ENCODE measurements at places on chromosomes 16 and 17.

- DNase-seq: no peak
These were observed 29.4 kb upstream of the POLR3E start for GRCh38 chr16:22267764-22268163.

DNA sequence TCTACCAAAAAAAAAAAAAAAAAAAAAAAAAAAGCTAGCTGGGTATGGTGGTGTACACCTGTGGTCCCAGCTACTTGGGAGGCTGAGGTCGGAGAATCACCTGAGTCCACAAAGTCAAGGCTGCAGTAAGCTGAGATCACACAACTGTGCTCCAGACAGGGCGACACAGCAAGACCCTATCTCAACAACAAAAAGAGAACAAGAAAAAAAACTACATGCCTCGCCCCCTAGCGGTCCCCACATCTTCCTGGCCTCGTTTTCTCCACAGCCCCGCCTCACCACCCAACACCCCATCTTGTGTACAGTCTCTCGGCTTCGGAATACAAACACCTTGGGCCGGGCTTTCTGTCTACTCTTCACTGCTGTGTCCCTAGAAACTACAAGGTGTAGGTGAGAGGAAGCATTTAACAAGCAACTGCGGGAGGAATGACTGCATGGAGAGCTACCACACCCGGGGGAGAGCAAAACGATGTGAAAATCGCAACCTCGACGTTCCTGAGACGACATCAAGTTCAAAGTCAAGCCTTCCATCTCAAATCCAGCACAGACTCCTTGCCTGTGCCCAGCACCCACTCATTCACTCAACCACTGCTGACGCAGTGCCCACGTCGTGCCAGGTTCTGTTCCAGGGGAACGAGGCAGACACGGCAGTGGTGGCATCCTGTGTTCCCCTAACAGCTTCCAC, 9.0 kb downstream of the NTAN1 start:
- no peak for DNase-seq

DNA sequence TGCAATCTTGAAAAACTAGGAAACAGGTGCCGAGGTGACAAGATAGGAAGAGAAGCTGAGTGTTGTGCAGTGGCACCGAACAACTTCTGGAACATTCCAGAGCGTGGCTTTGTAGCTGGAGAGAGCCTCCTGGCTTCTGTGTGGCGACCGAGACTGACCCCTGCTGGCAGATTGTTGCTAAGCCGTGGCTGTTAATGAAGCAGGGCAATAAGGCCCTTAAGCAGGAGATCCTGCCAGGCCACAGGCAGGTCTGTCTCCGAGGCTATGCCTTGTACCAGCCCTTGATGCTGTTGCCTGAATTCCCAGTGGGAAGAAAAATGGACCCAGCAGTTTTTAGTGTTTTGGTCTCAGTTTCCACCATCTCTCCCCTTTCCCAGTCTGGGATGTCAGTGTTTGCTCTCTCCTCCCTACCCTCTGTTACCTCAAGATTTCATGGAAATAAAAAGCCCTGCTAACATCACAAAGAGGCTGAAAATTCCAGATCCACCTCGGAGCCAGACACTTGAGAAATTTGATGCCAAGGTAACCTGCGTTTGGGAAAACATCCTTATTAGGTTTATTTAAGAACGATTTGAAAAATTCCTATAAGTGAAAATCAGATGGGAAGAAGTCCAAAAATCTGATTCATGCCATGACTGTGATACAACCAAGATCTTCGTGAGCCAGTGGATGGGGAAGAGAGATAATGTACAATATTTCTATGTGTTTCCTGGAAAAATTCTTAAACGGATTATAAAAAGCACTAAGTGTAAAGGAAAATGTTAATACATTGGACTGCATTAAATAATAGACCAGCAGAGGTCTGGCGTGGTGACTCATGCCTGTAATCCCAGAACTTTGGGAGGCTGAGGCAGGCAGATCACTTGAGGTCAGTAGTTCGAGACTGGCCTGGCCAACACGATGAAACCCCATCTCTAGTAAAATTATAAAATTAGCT, 265.1 kb downstream of the PRKCA start:
- DNase-seq: peak; percentile 71

DNA sequence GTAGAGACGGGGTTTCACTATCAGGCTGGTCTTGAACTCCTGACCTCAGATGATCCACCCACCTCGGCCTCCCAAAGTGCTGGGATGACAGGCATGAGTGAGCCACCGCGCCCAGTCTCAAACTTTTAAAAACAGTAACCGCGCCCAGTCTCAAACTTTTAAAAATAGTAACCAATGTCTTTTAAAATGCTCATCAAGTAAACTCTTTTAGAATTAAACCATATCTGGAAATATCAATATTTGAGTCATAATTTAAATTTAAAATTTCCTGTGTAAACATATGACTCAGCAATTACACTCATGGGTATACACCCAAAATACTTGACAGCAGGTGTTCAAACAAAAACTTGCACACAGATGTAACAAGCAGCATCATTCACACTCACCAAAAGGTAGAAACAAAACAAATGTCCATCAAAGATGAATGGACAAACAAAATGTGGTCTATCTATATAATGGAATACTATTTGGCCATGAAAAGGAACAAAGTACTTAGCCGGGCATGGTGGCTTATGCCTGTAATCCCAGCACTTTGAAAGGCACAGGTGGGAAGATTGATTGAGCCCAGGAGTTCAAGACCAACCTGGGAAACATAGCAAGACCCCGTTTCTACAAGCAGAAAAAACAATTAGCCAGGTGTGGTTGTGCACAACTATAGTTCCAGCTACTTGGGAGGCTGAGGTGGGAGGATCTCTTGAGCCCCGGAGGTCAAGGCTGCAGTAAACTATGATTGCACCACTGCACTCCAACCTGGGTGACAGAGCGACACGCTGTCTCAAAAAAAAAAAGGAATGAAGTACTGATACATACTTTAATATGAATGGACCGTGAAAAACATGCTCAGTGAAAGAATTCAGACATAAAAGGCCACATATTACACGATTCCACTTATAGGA, 20.2 kb downstream of the ENPP7 start:
- DNase-seq: no peak

GRCh38 chr16:42691-43090, 10.7 kb downstream of the POLR3K start:
- DNase-seq: no peak

GRCh38 chr17:17711641-17712162, 30.4 kb downstream of the RAI1 start:
- no peak for DNase-seq

DNA sequence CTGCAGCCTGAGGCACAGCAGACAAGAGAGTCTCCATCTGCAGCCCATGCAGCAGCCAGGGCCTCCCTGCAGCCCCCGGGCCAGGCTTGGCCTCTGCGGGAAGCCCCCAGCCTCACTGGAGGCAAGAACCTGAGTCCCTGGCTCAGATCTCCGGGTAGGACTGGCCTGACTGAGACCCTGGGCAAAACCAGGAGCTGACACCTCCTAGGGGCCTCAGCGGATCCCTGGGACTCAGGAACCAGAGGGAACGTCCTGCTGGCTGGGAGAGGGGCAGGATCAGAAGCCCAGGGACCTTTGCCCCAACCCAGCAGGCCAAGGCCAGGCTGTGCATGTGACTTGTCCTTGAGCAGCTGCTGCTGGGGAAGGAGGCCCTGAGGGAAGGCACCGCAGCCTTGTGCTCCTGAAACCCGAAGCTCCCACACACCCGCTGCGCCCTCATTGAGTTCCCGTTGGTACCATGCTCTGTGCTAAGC, 1.7 kb upstream of the PRSS21 start:
- no peak for DNase-seq

- DNase-seq: no peak
These were observed 52.1 kb downstream of the METRNL start for GRCh38 chr17:83131401-83132011.

GRCh38 chr17:15999974-16000827, 577 bp downstream of the TTC19 start:
- DNase-seq: no peak

All from stimulated activated CD4-positive, alpha-beta T cell treated with anti-CD3 and anti-CD28 coated beads, TNF-alpha, amount 100 ng/mL, for 1 hour (primary cell).